ENCODE measurements at places on chromosomes 1 and 21.

- no peak for DNase-seq
Observed at GRCh38 chr1:67882196-67882958, 49.1 kb upstream of the GNG12 start.

GRCh38 chr1:26142159-26142558, 16.7 kb upstream of the FAM110D start:
- peak; percentile 23 for DNase-seq

DNA sequence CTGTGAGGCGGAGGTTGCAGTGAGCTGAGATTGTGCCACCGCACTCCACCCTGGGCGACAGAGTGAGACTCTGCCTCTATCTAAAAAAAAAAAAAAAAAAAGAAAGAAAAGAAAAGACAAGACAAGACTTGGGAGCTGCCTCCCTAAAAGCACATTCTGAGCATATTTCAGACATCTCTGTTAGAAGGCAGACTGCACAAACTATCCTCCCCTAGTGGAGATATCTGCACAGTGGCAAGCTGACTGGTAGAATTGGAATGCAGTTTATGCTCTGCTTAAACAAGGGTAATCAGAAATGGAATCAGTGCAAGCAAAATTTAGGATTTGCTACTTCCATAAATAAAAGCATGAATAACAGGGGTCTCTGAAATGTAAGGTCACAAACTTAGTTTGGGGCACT, 31.8 kb downstream of the GNG4 start:
- peak; percentile 46 for DNase-seq

DNA sequence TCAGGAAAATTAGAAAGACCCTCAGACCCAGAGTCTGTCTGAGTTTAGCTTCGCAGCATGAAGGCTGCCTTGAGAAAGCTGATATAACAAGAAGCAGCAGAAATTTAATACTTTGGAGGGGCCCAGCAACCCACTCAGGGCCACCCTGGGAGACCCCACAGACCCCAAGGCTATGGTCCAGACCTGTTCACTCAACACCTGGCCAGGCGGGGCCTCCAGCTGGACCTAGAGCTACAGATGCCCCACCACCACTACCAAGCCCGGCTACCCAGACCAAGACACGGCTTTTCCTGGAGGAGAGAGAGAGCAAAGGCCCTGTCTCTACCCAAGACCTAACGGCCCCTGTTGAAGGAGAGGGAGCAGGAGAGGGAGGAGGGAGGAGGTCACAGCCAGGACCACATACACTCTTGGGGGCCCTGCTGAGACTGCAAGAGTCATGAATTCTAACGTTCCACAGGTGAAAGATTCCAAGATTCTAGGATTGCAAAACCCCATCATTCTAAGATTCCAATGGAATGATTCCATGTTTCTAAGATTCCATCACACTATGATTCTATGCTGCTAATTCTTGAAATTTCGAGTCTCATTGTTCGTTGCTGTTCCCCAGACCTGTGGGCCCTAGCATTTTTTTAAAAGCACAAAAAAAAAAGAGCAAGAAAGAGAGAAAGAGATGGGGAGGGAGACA, 53.2 kb downstream of the LACTBL1 start:
- DNase-seq: no peak

DNA sequence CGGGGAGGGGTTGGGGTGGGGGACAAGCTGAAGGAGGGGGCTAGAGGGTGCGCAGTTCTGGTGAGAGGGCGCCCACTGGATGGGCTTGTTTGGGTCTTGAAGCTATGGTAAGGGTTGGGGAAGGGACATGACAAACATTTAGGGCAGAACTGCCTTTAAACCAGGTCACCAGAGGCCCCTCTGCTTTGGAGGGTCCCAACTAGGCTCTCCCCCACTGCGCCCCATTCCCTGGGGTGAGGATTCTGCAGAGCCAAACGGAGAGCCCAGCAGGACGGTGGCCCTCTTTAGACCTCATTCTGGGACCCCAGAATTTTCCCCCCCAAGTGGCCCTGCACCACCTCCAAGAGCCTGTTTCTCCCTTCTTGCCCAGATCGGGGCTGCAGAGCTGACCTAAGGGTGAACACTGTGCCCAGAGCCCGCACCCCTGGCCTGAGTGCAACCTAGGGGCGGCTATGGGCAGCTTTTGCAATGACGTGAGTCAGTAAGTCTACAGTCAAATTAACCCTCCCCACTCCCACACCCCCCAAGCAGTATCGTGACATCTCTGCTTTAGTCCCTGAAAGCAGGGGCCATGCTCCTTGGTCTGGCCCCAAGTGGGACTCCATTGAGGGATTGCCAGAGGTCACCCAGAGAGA, 593.8 kb downstream of the MATN1 start:
- DNase-seq: no peak

Data from SJSA1 (cell line).